Activated effector memory CD4-positive, alpha-beta T cell treated with Interleukin-2 at 50 U/mL for 16 hours (primary cell): ENCODE measurements at places on chromosomes 2 and 18.

- no peak for DNase-seq
These were observed 15.2 kb upstream of the ANKRD53 start for GRCh38 chr2:70962885-70963878.

DNA sequence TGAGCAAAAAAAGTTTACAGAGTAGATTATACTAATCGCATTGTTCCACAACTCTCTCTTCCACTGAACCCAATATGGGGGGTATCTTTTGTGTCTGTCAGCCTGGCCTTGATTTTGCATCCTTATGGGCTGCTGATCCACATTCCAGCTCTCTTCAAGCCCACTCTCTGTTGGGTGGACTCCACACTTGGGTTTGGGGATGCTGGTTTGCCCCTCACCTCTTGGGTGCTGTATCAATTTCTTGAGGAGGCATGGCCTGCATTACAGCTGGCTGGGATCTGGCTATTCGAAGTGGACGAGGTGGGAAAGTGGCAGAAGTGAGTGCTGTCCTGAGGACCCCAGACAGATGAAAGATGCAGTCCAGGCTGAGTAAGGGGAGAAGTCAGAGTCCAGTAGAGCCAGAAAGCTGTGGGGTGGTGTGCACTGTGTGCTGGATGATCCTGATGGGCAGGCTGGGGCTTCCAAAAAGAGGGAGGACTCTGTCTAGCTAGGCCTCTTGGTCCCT is 141.4 kb downstream of the CAPN13 start:
- no peak for DNase-seq

DNA sequence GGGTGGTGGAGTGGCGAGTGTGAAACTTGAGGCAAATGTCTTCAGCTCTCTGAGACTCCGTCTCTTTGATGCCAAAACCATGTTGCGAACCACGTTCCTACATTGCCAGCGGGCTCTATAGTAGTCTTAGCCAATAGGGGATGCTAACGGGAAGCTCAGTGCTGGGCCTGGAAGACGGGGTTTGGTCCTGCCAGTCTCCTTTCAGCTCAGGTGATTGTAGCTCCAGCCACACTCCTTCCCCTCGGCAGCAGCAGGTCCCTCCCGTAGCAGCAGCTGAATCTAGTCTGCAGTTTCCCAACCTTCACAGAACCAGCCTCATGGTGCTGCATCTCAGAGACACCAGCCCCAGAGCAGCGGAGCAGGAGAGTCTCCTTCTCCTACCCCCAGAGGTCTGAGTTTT is 109.7 kb downstream of the TFCP2L1 start:
- DNase-seq = no peak

DNA sequence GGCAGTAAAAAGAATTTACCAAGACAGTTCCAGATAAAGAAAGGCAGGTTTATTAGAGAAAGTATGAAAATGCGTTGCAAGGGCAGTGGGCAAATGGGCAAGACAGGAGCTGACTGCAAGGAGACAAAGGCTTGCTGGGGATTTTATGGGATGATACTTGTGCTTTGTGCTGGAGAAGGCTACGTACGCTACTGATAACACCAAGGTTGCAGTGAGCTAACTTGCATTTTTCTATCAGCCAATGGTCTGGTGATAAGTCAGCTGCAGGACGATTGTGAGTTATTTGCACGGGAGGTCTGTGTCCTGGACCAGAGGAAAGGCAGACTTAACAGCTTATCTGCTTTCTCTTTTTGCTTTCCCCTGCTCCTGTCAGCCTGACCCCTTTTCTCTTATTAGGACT is 116.5 kb downstream of the PMS1 start:
- DNase-seq = no peak

DNA sequence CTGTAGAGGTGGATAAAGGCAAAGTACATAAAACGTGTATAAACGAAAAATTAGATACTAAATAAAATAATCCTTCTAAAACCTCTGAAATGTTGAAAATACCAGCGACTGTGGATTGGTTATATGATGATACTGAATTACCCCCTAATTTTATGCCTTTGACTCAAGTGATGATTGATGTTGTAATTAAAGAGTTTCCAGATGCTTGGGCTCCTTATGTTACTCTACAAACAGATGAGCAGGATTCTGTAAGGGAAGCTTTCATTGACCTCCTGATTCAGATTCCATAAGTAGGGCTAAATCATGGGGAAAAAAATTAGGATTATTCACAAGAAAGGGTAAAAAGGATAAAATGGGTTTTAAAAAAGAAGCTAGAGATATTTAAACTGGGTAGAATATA is 418.2 kb upstream of the SLC39A10 start:
- DNase-seq = no peak

GRCh38 chr2:157836531-157836930 is 39.6 kb downstream of the ACVR1 start:
- no peak for DNase-seq

DNA sequence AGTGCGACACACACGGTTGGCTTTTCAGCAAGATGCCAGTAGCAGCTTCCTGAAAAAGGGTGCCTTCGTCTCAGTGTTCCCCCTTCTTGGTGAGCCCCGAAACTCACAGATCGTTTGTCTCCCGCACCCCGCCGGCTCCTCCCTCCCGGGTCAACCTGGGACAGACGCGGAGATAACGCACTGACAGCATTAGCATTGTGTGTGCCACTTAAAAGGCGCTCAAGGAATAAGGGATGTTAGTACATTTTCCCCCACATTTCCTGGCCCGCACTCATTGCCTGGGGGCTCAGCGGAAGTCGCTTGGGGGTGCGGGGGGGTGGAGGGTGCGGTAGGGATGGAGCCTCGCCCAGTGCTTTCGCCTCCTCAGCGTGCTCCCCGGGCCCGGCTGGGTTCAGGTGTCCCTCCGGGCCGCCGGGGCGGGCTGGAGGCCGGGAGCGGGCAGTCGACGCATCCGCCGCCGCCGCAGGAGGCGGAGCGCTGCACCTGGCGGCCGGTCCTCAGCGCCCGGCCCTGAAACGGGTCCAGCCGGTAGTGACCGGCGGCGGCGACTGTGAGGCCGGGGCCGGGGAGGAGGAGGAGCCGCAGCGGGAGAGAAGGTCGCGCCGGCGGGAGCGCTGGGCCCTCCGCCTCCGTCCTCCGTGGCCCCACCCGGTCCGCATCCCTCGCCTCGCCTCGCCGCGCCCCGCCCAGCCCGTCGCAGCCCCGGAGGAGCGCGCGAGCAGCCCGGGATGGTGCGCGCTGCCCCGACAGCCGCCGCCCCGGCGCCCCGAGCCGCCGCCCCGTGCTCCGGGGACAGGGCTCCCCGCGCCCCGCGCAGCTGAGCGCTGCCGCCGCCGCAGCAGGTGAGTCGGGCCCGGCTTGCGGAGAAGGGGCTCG is at the start of gene MFSD6:
Gene MFSD6, plus strand, starts transcription at position 694 of the 876 bp plus-strand sequence. CDS start 27,675 bp downstream, outside the sequence.
- peak; percentile 51 for DNase-seq
